Activated CD4-positive, alpha-beta T cell treated with anti-CD3 and anti-CD28 coated beads, Interleukin-2, amount 50 U/mL, for 48 hours (primary cell): ENCODE measurements at places on chromosomes 11 and 22.

DNA sequence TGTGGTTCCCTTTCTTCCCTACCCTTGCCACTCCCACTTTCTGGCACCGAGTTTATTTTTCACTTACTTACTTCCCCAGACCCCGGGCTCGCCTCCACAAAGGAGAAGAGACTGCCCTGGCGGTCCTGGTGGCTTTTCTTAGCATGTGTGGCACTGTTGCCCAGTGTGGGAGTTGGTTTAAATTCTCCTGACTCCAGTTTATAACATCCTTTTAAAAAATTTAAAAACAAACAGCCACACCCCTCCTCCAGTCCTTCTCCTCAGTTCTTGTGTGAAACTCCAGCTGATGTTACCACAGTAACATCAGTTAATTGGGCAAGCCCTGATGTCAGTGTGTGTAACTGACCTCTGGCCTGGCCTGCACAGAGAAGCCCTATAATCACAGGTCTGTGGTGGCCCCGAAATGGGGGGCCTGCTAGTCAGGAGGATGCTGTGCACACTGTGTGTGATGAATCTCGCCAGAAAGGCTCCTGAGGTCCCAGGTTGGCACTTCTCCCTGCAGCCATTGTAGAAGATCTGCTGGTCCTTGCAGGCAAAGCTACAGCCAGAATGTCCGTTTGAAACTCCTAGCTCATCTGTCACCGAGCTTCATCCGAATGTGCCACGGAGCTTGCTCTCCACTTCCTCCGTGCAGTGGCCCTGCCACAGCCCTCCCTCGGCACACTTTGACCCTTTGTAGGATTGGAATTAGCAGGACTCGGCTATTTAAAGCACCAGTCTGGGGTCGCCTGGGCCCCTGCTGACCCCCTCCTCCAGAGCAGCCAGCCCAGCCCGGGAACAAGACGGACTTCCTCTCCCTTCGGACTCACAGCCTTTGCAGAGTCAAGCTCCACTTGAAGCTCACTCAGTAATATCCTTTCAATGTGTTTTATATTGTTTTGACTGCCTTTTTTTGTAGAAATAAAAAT is 7.6 kb downstream of the YDJC start:
- DNase-seq = no peak

DNA sequence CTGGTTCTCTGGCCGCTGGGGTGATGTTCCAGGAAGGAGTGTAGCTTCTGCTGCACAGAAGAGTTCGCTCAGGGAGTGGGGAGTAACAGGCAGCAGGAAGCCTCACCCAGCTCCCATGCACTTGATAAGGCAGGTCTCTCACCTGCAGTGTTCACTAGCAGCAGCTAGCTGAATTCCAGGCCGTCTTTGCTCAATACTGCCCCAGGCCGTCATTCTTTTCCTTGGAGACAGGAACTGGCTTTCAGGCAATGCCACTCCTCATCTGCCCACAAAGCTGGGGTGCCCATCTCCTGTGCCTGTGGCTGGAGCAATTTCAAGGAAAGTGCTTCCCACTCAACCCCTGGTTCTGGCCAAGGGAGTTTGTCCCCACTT is 66.1 kb downstream of the ARHGAP42 start:
- DNase-seq = no peak

DNA sequence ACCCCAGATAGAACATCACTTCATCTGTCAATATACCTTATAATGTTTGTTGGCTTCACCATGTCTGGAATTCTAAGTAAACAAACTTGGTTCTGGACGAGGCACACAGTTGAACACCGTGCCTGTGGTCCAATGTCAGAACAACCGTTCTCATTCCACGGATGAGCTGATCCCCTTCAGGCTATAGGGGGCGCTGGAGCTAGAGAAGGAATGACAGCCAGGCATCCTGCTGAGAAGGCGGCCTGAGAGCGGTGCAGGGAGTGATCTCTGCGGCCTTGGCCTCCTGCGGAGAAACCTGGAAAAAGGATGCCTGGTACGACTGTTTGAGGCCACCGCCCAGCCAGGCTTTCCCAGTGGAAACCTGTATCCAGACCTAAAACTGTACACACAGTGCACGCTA is 48.7 kb downstream of the FDX1 start:
- DNase-seq = no peak

GRCh38 chr11:76603202-76603601 is 67.3 kb downstream of the LRRC32 start:
- DNase-seq = no peak

DNA sequence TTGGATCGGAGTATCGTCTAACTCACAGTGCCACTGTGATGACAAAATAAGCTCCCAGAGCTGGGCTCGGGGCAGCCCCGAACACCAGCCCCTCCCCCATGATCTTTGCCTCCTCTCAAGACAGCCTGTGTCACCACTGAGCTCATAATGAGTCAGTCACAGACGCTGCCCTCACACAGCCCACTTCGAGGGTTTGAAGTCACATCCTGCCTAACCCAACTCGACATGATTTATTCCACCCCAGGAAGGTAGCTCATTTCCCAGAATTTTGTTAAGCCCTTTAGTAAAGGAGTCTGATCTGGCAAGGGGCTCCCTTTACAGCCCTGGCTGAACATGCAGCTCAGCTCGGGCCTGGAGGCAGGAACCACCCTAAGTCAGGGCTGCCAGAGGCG is 22.8 kb downstream of the MYH9 start:
- DNase-seq = peak; percentile 88

GRCh38 chr22:24325105-24325757 is 54.6 kb downstream of the SPECC1L start:
- DNase-seq = no peak
